ENCODE measurements at places on chromosomes 16 and 17.

DNA sequence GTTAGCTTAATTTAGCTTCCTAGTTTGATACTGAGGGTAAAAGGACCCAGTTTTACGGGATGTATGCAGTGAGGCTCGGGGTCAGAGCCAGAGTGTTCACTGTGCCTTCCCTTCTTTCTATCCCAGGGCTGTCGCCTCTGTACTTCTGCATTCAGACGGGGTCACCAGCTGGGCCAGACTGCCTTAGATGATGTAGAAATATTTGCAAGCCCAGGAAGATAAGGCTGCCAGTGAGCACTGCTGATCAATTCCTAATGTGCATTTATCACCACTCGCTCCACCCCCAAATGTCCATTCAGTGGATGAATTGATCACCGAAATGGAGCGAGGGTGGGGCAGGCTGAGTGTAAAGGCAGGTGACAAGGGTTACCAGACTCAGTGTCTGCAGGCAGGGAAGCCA lies 9.1 kb downstream of the SHISA6 start:
- DNase-seq, result no peak

- no peak for DNase-seq
Measured at GRCh38 chr16:85300406-85300968, 188.2 kb upstream of the CIBAR2 start.

- DNase-seq, result no peak
Measured at GRCh38 chr17:32725697-32726096, 151.2 kb downstream of the MYO1D start.

DNA sequence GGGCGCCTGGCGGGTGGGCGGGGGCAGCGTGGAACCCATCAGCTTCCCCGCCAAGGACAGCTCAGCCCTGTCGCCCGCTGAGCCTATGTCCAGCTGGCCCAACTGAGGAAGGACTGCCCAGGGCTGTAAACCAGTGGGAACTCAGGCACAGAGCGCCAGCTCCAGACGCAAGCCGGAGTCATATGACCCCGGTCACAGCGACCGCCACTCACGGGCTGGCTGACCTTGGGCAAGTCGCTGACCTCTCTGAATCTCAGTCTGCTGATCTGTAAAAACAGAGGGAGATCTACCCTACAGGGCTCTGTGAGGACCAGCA lies 170.0 kb downstream of the C16orf78 start:
- DNase-seq, result no peak

Data from T-cell (primary cell).